ENCODE measurements at places on chromosomes 4 and X. TPM values are rescaled to one million over a fixed set of nuclear protein-coding genes. Genes with fewer than 3 reads are reported as not detected.
A peak's percentile ranks its signal among the peaks of the same experiment; 100 is the strongest.

DNA sequence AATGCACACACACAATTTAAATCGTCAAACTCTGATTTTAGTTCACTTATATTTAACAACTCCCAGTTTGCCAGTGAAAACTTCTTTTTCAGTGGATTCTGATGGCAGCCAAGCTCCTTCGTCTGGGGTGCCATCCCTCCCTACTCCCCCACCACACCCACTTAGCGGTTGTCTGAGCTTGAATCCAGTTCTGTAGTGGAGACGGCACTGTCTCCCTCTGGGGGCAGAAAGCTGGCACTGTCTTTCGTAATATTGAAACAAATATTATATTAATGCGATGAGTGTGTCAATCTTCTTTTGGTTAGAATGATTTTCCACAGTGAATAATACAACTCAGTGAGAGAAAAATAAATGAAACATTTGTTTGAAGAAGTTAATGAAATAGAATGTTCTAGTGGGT, 5.4 kb downstream of the MEPE start:
- no peak overlapping the region for H3K4me3 ChIP-seq
- H3K4me1 ChIP-seq: no peaks in the 10 kb centered on the region
- no peak for DNase-seq
- no peaks in the 10 kb centered on the region for H3K27me3 ChIP-seq

DNA sequence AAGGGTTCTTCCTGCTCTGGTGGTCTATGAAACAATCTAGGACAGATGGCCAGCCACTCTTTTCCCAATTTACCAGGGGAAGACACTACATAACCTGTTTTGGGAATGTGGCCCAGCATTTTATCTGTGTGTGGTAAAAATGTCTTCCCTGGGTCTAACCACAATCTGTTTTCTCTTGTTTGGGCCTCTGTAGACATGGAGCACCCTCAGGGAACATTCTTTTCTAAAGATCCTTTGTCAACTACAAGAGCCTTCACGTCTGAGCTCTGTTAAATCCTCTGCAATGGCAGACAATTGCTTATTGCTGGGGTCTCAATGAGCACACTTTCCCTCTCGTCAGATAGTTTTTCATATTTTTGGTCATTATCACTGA, 35.5 kb downstream of the PLAC1 start:
- H3K27me3 ChIP-seq: no peaks in the 10 kb centered on the region
- H3K4me1 ChIP-seq: peaks cover 5% of the 10 kb centered on the region
- no peak overlapping the region for H3K27ac ChIP-seq
- DNase-seq: no peak

DNA sequence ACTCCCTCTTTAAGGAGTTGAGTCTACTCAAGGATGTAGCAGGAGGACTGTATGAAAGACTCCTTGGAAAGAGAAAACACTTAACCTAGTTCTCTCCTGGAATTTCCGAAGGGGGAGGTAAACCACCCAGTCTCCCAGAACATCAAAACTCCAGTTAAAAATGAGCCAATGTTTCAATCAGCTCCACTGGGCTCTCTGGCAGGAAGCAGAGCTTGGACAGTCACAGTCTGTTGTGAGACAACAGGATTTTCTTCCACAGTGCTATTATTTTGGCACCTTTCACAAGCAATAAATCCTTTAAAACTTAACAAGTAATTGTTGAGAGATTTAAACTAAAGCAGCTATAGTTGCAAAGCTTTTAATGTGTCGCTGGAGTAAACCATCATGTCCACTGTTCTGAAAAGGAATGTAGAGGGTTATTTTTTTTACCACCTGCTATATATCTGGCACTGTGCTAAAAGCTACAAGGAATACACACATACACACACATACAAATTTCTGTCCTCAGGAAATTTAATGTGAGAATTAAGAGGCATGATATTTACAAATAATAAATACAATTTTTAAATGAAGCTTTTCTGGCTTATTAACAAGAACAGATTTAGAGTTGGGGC, 229.2 kb upstream of the INTU start:
- H3K36me3 ChIP-seq: no peaks in the 10 kb centered on the region
- no peak overlapping the region for H3K4me3 ChIP-seq
- H3K4me1 ChIP-seq: no peaks in the 10 kb centered on the region
- no peaks in the 10 kb centered on the region for H3K27me3 ChIP-seq
- H3K27ac ChIP-seq: no peak overlapping the region

- no peaks in the 10 kb centered on the region for H3K27me3 ChIP-seq
- H3K36me3 ChIP-seq: no peaks in the 10 kb centered on the region
- no peak overlapping the region for H3K4me3 ChIP-seq
- H3K4me1 ChIP-seq: no peaks in the 10 kb centered on the region
Measured at GRCh38 chrX:8987672-8988250, 46.2 kb downstream of the FAM9B start.

DNA sequence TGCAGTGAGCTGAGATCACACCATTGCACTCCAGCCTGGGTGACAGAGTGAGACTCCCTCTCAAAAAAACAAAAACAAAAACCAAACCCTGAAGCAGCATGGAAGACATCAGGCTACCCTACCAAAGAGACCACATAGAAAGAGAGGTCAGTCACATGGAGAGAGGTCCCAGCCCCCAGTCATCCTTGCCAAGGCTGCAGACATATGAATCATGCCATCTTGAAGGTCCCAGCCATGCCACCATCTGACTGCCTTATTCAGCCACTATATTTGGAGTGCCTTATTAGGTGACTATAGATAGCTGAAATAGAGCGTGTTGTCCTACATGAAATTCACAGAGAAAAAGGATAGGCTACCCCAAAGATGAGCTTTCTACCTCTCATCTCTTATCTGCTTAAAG, 48.2 kb downstream of the SPINK2 start:
- no peak for DNase-seq
- no peaks in the 10 kb centered on the region for H3K27me3 ChIP-seq
- H3K27ac ChIP-seq: no peak overlapping the region
- no peaks in the 10 kb centered on the region for H3K4me1 ChIP-seq

DNA sequence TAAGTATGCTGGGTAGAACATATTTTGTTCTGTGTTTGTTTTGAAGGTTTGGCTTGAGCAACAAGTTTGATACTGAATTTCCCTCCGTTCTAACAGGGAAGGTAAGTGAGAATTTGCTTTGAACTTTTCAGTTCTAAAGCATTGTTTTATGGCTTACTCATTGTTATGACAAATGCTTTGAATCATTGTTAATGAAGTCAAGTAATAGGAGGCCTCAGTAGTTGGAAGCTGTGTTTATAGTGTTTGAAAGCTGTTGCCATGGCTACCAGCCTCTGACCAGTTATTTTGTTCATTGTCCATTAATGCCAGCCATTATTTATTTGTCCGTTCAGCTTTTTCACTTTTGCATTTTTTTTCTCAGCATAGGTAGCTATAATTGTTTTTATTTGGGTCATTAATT, 14.4 kb downstream of the CHIC1 start:
- DNase-seq: no peak
- H3K4me3 ChIP-seq: no peak overlapping the region
- no peaks in the 10 kb centered on the region for H3K27me3 ChIP-seq
- H3K36me3 ChIP-seq: no peaks in the 10 kb centered on the region
- H3K27ac ChIP-seq: no peak overlapping the region
- no peaks in the 10 kb centered on the region for H3K4me1 ChIP-seq

- no peak overlapping the region for H3K27ac ChIP-seq
- H3K36me3 ChIP-seq: no peaks in the 10 kb centered on the region
- no peak overlapping the region for H3K4me3 ChIP-seq
- no peaks in the 10 kb centered on the region for H3K4me1 ChIP-seq
- no peak for DNase-seq
- H3K27me3 ChIP-seq: no peaks in the 10 kb centered on the region
Measured at GRCh38 chr4:41207291-41207831, 7.0 kb downstream of the APBB2 start.

- DNase-seq: no peak
- no peak overlapping the region for H3K4me3 ChIP-seq
- no peaks in the 10 kb centered on the region for H3K27me3 ChIP-seq
- no peaks in the 10 kb centered on the region for H3K36me3 ChIP-seq
Measured at GRCh38 chrX:131365766-131366165, 76.7 kb upstream of the IGSF1 start.

DNA sequence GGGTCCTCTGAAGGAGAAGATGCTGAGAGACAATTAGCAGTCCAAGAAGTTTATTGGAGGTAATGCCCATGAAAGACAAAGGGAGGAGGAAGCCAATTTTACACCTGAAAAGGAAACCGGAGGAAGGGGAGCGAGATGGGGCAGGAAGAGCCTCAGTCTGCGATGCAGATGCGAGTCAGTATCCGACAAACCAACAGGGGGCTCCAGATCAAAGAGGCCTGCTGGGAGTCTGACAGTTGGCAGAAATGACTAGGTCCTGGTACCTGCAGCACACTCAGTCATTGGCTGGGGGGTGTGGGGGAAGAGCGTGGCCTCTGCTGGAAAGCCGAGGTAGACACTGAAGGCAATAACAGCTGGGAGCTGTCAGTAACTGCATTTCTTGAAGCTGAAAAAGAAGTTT, 231.1 kb upstream of the CENPE start:
- H3K36me3 ChIP-seq: no peaks in the 10 kb centered on the region
- no peak overlapping the region for H3K4me3 ChIP-seq
- no peak for DNase-seq

DNA sequence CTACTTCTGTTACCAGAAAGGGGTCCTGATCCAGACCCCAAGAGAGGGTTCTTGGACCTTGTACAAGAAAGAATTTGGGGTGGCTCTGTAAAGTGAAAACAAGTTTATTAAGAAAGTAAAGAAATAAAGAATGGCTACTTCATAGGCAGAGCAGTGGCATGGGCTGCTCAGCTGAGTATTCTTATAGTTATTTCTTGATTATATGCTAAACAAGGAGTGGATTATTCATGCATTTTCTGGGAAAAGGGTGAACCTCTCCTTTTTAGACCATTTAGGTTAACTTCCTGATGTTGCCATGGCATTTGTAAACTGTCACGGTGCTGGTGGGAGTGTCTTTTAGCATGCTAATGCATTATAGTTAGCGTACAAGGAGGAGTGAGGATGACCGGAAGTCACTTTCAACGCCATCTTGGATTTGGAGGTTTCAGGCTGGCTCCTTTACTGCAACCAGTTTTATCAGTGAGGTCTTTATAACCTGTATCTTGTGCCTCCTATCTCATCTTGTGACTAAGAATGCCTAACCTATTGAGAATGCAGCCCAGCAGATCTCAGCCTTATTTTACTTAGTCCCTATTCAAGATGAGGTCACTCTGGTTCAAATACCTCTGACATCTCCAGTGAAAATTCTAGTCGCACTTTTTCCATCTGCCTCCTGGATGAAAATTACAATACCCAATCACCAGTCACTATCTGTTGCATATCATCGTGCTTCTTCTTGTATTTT, 15.5 kb upstream of the TDO2 start:
- no peaks in the 10 kb centered on the region for H3K36me3 ChIP-seq
- H3K4me1 ChIP-seq: no peaks in the 10 kb centered on the region
- no peaks in the 10 kb centered on the region for H3K27me3 ChIP-seq

- no peak for DNase-seq
- H3K27ac ChIP-seq: peak overlapping the region; percentile 86
- H3K4me1 ChIP-seq: peaks cover 23% of the 10 kb centered on the region
- H3K4me3 ChIP-seq: peak overlapping the region; percentile 81
- H3K27me3 ChIP-seq: no peaks in the 10 kb centered on the region
Measured at GRCh38 chrX:107716118-107716684, 59.4 kb downstream of the TSC22D3 start.

DNA sequence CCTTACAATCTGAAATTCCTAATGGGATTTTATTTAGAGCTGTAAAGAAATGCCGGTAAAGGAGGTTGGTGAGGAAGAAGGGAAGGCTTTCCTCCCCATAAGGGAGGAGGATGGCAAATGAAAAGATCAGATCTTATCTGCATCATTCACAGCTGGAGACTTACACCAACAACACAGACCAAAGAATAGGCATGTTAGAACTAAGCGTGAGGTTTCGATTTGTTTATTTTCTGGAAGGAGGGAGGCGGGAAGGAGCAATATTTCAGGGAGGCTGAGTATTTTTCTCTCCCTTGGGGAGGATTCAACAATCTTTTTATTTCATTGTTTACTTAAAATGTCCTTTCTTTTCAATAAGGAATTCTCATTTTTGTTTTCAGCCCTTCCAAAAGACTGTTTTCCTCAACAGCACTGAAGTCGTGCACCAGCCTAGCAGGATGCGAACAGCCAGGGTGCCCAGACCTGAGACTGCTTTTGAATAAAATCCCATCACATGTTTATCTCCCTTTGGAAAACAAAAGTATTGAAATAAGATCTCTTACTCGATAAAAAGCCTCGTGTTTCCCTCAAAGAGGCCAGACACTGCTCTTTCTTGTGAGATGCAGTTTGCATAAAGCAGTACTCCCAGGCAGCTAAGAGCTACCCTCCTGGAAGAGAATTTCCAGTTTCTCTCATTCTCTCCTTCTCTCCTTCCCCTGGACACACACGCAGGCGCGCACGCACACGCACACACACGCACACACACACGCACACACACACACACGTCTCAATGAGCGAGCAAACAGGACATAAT, 236.1 kb downstream of the MGST2 start:
- no peak for DNase-seq
- no peak overlapping the region for H3K4me3 ChIP-seq
- H3K27me3 ChIP-seq: no peaks in the 10 kb centered on the region
- H3K27ac ChIP-seq: no peak overlapping the region
- H3K4me1 ChIP-seq: no peaks in the 10 kb centered on the region

GRCh38 chr4:147515220-147515936, 34.5 kb downstream of the EDNRA start:
- no peak for DNase-seq
- H3K4me1 ChIP-seq: no peaks in the 10 kb centered on the region
- H3K4me3 ChIP-seq: no peak overlapping the region
- no peaks in the 10 kb centered on the region for H3K36me3 ChIP-seq

- no peak for DNase-seq
- no peaks in the 10 kb centered on the region for H3K36me3 ChIP-seq
- H3K27me3 ChIP-seq: no peaks in the 10 kb centered on the region
- no peak overlapping the region for H3K4me3 ChIP-seq
- H3K27ac ChIP-seq: no peak overlapping the region
Measured at GRCh38 chr4:146762016-146762415, 123.3 kb downstream of the POU4F2 start.

DNA sequence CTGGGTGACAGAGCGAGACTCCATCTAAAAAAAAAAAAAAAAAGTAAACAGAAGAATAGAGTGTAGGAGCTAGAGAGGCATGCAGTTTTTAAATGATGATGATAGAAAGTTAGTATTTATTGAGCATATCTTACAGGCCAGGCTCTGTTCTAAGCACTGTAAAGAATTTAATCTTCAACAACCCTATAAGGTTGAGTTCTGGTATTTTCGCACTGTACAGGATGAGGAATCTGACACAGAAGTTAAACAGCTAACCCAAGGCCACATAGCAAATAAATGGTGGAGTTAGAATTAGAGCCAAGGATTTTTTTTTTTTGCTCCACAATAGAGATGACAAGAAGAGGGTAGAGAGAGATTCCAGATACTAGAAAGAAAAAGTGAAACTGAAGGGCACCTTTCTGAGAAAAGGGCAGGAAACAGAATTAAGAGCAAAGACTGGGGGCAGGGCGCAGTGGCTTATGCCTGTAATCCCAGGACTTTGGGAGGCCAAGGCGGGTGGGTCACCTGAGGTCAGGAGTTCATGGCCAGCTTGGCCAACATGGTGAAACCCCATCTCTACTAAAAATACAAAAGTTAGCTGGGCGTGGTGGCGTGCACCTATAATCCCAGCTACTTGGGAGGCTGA, 56.1 kb downstream of the KLHL5 start:
- no peaks in the 10 kb centered on the region for H3K4me1 ChIP-seq
- no peaks in the 10 kb centered on the region for H3K27me3 ChIP-seq
- H3K27ac ChIP-seq: no peak overlapping the region

GRCh38 chr4:44038811-44039210, 409.8 kb downstream of the KCTD8 start:
- H3K4me3 ChIP-seq: no peak overlapping the region
- H3K27ac ChIP-seq: no peak overlapping the region
- no peaks in the 10 kb centered on the region for H3K36me3 ChIP-seq
- H3K4me1 ChIP-seq: no peaks in the 10 kb centered on the region
- no peak for DNase-seq

Gene MAGEA6
- not detected for polyA plus RNA-seq

Gene GPM6B
- 2.6 TPM for polyA plus RNA-seq

Gene VAMP7
- polyA plus RNA-seq: 42.0 TPM

Gene FATE1
- 0.28 TPM for polyA plus RNA-seq

Gene DDX3X
- polyA plus RNA-seq: 221 TPM
